ENCODE measurements at places on chromosomes 7 and 10. TPM values are rescaled to one million over a fixed set of nuclear protein-coding genes. Genes with fewer than 3 reads are reported as not detected.
A peak's percentile ranks its signal among the peaks of the same experiment; 100 is the strongest.

- peak; percentile 54 for DNase-seq
These were observed 17.6 kb downstream of the PLCE1 start for GRCh38 chr10:94011296-94011695.

DNA sequence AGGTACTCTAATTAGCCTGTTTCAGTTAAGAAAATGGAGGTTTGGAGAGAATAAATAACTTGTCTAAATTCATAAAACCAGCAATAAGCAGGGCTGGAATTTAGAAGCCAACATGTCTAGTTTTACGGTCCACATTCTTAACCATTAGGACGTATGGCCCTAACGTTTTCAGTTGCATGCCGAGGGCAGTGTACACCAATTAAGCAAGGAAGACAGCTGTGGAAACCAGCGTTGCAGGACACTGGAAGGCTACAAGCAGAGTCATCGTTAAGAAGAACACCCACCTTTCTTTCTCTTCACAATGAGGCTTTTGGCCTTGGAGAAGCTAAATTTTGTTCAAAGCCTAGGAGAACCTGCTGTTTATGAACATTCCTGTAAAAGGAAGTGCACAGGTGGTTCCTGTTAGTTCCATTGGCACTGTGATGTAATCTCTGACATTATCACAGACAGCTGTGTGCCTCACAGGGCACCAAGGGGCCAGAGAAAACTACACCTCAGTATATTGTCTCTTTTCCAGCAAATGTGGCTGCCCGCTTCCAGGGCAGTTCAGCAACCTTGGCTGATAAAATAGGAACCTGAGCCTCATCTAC lies 21.0 kb downstream of the MPP7 start:
- DNase-seq, result no peak

GRCh38 chr10:131758062-131758938 lies 142.5 kb upstream of the PPP2R2D start:
- no peak for DNase-seq

DNA sequence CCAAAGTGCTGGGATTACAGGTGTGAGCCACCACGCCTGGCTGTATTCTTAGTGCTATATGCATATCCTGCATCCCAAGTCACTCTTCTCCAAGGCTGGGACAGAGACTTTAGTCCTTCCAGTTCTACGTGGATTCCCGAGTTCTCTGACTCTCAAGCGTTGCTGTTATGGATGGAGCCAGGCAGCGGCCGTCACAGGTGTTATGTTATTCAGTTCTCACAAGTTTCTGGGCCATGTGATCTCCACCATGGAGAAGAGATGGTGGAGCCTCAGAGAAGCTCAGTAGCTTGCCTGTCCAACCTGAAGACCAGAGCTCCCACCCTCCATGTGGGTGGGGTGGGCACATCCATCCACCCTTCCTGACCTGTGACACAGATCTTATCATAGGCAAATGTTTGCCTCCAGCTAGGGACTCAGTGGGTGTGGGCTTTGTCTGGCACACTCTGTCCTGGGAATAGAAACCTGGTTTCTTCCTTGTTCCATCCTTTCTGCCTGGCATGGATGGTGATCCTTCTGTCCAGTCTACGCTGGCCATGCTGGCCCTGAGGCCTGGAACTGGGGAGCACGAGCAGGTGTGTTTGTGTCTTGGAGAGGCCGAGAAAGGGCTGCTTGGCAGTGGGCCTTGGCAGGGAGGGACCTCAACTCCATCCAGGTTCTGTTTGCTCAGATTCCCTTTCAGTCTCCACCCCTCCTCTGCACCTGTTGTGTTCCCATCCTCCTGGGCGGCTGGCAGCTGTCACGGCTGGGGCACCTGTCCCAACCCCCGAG lies 55.3 kb downstream of the NEURL1 start:
- peak; percentile 29 for DNase-seq

DNA sequence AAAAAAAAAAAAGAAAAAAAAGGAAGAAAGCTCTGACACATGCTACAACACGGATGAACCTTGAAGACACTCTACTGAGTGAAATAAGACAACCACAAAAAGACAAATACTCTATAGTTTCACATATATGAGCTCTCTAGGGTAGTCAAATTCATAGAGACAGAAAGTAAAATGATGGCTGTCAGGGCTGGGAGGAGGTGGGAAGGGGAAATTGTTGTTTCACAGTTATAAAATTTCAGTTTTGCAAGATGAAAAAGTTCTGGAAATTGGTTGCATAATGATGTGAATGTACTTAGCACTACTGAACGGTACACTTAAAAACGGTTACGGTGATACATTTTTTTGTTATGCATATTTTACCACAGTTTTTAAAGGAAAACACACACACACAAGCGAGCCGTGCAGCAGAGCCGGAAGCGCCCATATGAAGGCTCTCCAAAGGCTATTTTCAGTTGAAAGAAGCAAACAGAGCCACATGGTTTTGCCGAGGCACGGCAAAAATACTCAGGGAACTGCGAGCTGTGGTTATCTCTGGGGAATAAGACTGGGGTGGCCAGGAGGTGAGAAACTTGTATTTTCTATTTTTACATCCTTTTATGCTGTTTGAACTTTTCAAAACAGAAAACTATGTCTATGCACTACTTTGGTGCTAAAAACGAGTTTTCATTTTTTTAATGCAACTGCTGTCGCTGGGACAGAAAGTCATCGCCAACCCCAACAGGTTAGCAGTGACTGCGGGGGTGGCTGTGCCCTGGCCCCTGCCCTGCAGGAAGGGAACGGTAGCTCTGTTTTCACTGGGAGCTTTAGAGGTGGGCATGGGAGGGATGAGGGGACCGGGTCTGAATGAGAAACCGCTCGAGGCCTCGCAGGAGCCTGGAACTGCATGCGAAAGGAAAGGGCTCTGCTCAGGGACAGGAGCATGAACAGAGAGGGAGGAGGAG lies 132.9 kb downstream of the OAT start:
- DNase-seq, result no peak

DNA sequence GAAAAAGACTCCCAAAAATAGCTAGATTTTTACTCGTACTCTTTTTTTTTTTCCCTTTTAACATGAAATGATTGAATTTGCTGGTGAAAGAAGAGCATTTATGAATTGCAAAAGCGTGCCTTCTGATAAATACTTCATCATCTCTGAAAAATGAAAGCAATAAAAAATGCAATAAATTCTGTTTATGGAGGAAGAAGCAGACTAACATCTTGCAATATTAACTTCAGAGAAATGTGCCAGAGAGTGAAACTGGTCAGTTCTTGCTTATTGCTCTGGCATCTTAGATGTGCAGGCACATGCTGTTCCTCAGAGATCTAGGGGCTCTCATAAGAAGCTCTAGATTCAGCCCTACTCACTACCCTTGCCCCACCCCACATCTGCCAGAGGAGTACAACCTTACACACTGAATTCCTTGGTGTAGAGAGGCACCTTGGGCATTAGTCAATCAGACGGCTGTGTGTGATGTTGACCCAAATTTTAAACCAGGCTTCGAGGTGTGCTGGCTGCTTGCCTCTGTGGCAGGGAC lies 891.1 kb upstream of the GHITM start:
- no peak for DNase-seq

DNA sequence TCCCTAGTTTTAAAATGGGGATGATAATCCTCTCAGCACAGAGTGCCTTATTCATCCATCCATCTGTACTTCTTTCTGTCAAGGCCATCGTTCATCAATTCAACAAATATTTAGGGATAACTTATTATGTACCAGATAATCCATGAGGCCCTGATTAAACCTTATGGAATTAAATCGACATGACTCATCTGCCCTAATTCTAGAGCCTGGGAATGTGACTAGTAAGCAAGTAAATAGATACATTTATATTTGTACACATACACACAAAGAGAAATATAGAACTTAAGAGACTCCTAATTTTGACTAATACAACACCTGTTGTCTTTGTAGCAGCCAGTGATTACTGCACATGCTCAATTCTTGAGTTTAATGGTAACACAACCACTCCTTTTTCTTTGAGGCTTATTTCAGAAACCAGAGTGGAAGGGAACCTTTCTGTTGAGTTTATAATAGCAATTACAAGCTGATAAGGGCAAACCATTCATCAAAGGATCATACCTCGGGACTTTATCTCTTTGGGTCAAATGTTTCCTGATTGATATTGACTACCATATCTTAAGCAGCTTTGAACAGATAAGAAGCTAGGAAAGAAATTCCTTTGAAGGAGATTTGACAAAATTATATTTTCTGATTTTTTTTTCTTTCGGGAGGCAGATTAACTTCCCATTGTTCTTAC lies 122.7 kb downstream of the ARID5B start:
- DNase-seq, result no peak

- DNase-seq, result peak; percentile 67
These were observed 29.7 kb upstream of the SEC61G start for GRCh38 chr7:54788664-54789063.

DNA sequence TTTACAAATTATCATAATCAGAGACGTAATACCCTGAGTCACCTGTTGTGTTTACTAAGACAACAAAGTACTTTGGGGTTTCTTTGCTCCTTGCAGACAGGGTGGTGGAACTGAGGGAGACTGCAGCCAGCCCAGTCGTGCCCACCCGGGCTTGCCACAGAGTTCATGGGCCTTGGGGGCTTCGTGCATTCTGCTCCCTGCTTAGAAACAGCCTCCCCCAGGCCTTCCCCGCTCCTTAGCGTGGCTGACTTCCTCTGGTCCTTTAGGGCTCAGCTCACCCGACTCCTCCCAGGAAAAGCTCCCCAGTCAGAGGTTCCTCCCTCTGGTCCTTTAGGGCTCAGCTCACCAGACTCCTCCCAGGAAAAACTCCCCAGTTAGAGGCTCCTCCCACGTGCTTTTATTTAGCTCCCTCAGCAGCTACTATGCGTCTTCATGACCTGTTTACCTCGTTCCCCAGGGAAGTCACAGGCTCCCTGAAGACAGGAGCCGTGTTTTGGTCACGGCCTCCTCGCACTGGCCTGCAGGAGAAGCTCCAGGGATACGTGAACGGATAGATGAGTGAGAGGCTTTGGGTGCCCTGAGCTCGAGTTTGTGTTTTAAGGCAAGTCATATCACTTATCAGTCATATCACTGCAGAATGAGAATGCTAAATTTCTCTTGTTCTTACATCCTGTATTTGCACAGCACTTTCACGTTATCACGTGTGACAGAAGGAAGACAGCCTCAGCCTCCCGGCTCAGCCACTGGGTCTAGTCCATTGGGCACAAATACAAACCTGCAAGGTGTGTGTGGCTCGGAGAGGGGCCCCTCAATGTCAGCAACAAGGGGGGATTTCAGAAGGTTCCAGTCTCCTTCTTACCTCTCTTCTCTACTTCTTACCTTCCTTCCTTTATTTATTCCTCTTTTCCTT lies 52.7 kb upstream of the VIPR2 start:
- no peak for DNase-seq

DNA sequence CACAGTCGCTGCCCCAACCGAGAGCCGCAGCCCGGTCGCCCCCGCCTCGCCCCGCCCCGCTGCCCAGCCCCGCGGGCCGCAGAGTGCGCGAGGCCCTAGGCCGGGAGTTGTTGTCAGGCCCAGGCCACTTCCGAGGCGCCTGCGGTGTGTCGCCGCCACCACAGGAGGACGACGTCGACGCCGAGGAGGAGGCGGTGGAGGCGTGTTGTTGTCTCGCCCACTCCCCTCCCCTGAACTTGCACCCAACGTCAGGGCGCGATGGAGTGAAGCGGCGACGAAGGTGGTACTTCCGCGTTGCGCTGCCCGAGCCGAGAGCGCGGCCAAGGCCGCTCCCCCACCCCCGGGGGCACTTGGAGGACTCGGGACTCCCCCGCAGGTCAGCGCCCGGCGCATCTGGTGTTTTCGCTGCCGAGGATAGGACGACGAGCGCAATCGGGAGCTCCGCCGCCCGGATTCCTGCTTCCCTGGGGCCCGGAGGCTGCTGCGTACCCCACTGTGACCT lies at the start of gene CDK13:
Gene CDK13, plus strand, starts transcription at position 286 of the 502 bp plus-strand sequence. CDS start 386 bp downstream, outside the sequence.
- peak; percentile 90 for DNase-seq

The MPP7 gene
- total RNA-seq, result 79.4 TPM

The MBLAC1 gene
- total RNA-seq, result 3.7 TPM

The PANK1 gene
- 24.0 TPM for total RNA-seq

The WDR86 gene
- total RNA-seq, result 0.95 TPM

The STYXL1 gene
- total RNA-seq, result 49.7 TPM

The CRYGN gene
- total RNA-seq, result not detected

The LRRC18 gene
- total RNA-seq, result not detected

The CALHM3 gene
- total RNA-seq, result 0.18 TPM

The EVX1 gene
- total RNA-seq, result not detected

The MUC3A gene
- 25.1 TPM for total RNA-seq

The ZC3HAV1L gene
- 24.6 TPM for total RNA-seq

Measured in Caco-2 (cell line).